NCI-H146 (cell line): ENCODE measurements at places on chromosomes 12 and 14.

DNA sequence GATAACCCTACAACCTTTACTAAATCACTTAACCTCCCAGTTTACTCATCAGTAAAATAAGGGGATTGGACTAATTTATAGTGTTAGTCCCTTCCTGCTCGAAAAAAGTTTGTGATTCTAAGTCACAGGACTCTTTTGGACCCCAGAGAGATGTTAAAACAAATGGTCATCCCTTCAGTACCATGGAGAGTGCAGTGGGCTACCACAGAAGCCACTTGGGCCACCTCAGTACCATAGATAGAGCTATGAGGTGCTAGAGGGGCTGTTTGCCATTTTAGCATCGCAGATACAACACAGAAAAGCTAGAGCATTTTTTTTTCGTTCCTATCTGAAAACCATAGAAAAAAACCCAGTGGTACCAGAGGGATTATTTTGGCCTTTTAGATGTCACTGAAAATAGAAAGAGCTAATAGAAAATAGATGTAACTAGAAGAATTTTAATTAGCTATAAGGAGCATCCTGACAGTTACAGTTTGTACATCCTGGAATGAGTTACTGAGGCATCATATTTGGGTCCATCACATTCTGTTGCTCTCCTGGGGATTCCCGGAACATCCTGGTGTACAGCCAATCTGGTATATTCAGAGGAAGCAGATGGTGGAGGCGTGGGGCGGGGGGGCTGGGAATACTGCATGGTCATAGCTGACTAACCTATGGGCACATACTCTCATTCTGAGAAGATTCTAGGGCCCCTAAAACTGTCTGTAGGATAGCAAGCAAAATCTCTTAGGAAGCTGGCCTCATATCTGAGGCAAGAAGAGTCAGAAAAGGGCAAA lies 2.8 kb downstream of the ZNF219 start:
- DNase-seq: no peak

DNA sequence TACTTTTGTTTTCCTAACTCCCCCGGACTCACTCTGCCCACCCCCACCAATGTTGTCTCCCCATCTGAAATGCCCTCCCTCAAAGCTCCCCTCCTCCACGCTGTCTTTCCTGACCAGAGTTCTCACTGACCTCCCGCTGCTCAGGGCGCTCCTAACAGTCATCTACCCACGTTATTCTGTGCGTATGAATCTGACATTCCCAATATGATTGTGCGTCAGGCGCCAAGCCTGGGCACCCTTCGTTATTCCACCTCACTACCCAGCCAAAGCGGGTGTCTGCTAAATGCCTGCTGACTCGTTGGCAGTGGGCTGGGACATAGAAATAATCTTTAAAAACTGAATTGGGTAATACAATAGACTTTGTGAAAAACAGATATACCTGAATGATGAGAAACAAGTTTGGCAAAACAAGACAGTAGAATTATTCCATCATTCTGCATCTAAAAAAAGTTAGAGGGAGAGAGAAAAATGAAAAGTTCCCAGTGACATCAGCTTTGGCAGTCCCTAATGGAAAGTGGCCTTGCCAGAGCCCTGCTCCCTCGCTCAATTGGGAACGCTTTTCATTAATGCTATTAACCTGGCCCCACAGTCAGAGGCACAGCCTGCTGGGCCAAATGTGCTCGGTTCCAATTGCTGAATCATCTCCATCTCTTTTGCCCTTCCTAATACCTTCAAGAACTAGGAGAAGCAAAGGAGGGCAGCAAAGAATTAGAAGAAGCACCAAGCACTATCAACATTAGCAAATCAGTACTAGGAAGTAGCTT lies 74.0 kb upstream of the PLXNC1 start:
- no peak for DNase-seq

- DNase-seq: no peak
Observed at GRCh38 chr14:31543969-31544799, 17.0 kb upstream of the NUBPL start.

DNA sequence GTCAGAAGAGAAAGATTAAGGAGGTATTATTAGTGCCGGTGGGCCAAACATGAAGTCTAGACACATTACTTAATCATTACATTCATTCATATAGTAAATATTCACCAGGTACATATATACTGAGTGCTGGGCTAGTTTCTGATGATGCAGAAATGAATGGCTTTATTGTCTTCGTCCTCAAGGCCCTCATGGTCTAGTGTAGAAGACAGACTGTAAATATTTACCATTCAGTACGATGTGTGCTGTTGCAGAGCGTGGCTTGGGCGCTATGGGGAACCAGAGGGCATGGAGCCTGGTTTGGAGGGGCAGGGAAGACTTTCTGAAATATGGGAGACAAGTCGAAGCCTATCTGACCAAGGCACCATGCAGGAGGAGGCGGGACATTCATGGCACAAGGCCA lies 37.0 kb upstream of the TCL1B start:
- peak; percentile 24 for DNase-seq

GRCh38 chr14:23435543-23436326 lies at the start of gene MYH7:
MYH7 (minus strand) TSS chr14:23435660; CDS start chr14:23433732, 1,928 bp downstream.
- DNase-seq: no peak

- DNase-seq: no peak
Observed at GRCh38 chr12:109553483-109553882, 19.8 kb downstream of the MMAB start.

- peak; percentile 12 for DNase-seq
Observed at GRCh38 chr12:8637666-8638065, 25.0 kb downstream of the MFAP5 start.

DNA sequence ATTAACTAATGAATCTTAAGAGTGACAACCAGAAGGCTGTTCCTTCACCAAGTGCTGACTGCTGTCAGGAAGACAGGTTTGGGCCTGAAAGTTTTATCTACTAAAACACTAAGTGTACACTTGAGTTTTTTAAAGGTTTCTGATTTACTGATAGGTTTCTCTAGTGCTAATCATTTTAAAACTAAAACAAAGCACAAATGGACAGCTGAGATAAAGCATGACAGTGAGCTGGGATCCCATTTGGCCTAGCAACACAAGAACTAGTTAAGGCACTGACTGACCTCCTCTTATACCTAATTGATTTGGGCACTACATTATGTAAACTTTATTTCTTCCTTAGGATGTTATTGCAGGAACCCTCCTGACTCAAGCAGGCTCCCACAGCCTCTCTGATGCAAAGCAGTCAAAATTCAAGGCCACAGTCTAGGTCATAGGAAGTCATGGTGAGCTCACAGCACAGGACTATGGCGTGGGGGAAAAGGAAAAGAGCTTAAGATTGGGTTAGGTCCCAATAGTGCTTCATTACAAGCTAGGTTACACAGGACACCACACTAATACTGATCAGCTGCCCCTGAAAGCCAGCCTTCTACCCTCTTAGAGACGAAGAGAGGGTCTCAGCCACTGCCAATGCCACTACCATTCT lies 3.5 kb downstream of the STXBP6 start:
- no peak for DNase-seq

- DNase-seq: no peak
Observed at GRCh38 chr14:50974118-50974517, 29.8 kb upstream of the PYGL start.

DNA sequence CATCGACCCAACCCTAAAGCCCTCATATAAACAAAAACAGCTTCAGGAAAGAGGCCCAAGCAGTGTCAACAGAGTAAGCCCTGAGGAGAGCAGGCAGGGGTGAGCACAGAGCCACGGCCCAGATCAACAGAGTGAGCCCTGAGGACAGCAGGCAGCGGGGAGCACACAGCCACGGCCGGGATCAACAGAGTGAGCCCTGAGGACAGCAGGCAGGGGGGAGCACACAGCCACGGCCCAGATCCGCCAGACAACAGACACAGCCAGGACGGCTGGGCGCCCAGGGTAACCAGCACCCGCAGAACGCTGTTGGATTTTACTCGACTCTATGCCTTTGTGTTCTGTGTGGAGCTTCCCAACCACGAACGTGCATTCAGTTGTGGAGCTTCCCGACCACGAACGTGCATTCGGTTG lies 15.0 kb downstream of the CCDC85C start:
- no peak for DNase-seq

DNA sequence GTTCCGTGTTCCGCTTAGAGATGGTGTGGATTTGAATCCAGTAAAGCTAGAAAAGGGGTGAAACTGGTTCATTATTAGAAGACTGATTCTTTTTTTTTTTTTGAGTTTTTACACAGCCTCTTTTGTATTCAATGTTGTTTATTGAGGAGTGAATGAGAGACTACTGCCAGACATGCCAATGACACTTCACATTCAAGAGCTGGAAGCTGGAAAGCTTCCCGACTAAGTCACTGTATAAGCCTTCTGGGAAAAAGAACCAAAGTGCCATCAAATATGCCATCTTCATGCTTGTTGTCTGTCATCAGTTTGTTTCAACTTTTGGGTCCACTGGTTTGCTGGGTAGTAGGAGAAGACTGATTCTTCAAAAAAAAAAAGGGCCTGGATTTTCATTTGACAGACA lies 164.8 kb downstream of the ATP23 start:
- DNase-seq: no peak

DNA sequence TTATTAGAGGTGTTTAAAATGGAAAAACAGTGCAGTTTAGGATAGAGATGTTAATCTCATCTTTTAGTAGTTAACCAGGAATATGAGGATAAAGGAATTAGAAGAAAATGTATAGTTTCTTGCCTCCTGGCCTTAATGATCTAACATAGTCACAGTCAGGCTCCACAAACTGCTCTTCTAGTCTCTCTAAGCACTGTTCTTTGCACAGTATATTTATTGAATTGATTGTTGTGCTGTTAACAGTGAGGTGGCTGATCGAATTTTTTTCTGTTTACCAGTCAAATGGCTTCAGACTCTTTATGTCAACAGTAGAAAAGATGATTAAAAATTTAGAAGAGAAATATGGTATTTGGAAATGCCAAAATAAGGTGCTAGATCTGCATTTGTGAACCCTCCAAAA lies 37.8 kb downstream of the ATF7IP start:
- peak; percentile 54 for DNase-seq

DNA sequence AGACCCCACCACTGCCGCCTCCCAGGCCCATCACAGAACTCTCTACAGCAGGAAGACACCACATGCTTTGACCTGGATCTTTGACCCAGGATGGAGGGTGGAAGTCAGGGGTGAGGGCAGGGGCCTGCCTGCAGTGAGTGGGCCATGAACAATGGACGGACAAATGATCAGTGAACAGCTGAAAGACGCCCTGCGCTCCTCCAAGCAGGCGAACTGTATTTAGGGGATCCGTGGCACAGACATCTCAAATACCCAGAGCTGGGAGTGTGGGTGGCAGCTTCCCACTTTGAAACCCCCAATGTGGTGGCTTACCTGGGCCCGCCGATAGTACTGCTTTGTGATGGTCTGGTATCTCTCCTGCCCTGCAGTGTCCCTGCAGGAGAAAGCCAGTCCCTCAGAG lies 8.7 kb upstream of the GPX2 start:
- no peak for DNase-seq

DNA sequence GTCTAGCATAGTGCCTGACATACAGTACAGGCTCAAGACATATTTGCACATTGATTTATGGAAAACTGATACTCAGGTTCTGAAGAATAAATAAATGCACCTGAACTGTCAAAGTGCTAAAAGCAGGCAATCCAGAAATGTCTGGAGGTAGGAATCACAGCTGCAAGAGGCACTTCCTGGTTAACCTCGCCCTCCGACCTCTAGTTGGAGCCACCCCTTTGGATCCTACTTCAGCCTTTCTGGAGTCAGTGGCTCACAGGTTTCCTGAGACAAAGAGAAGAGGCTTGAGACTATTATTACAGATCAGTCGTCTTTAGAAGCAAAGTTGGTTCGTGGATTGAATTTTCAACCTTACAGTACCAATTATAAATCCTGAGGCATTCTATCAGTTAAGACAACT lies 13.0 kb downstream of the TCP11L2 start:
- DNase-seq: peak; percentile 4

GRCh38 chr14:104262515-104263514 lies 124.4 kb downstream of the KIF26A start:
- no peak for DNase-seq

- no peak for DNase-seq
Observed at GRCh38 chr12:114864837-114865551, 181.0 kb upstream of the TBX3 start.

- DNase-seq: peak; percentile 27
Observed at GRCh38 chr14:57136669-57137328, 131.9 kb downstream of the EXOC5 start.
